ENCODE measurements at places on chromosomes 2 and 18. TPM values are rescaled to one million over a fixed set of nuclear protein-coding genes. Genes with fewer than 3 reads are reported as not detected.

MYOM1 gene
- polyA plus RNA-seq: 6.2 TPM

RAB17 gene
- 0.57 TPM for polyA plus RNA-seq

SERPINB3 gene
- polyA plus RNA-seq: 0.05 TPM

CNGA3 gene
- not detected for polyA plus RNA-seq

PLEK gene
- polyA plus RNA-seq: 53.0 TPM

NDC80 gene
- 4.4 TPM for polyA plus RNA-seq

FER1L5 gene
- polyA plus RNA-seq: 0.02 TPM

CRYGC gene
- not detected for polyA plus RNA-seq

AQP12B gene
- polyA plus RNA-seq: not detected
